NCI-H1436 treated with DMSO at 0.1 percent for 48 hours (cell line): ENCODE measurements at places on chromosomes 4 and X.

- no peak for DNase-seq
These were observed 90.7 kb downstream of the CDS1 start for GRCh38 chr4:84673475-84674240.

GRCh38 chr4:112736718-112737135 is 99.8 kb downstream of the LARP7 start:
- no peak for DNase-seq

- no peak for DNase-seq
These were observed 427.2 kb downstream of the FAT4 start for GRCh38 chr4:125741825-125742452.

- DNase-seq: no peak
These were observed 205.3 kb upstream of the GEMIN8 start for GRCh38 chrX:14235004-14235403.

DNA sequence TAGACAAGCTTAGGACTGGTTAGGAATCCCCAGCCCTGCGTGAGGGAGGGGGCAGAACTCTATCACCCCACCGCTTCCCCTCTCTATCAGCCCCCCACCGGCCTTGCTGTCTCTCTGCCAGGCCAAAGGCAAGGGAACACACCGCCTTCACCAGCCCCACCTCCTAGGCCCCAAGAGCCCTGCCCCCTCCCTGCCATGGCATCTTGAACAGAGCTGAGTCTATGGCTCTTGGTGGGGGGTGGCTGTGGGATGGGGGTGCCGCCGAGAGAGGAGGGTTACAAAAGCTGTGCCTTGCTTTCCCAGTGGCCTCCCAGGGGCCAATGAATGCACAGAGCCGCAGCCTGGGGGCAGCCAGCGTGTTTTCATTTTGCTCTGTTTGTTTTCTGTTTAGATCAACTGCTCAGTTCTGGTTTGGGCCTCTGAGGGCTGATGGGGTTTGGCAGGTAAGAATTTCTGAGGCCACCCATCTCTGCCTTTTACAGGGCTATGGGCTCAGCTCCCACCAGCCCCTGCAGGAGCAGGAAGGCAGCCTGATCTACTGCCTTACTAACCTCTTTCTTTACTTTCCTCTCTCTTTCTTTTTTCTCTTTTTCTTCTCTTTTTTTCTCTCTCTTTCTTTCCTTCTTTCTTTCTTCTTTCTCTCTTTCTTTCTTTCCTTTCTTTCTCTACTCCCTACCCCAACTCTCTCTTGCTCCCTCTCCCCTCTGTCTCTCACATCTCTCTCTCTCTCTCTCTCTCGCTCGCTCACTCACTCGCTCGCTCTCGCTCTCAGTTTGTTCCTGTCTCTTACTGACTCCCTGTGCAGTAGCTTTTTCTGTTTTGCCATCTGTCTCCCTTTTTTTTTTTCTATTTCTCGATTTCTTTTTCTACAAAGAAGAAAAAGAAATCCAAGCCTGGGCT is 128.3 kb downstream of the PJA1 start:
- DNase-seq: no peak

DNA sequence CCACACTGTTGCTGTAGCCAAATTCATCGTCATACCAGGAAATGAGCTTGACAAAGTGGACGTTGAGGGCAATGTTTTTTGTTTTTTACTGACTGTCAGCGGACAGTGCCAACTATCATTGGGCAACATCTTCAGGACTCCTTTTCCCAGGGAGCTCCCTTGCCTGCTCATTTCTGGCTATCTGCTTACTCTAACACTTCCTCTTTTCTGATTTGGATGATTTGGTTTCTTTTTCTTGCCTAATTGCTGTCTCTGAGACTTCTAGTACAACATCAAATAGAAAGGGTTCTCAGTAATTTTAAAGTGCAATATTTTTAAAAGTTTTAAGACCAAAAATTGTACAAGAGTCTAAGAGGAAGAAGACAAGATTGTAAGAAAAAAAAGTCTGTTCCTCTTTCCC is 92.0 kb upstream of the KLHL4 start:
- no peak for DNase-seq

GRCh38 chrX:16924631-16925480 is 21.6 kb upstream of the REPS2 start:
- no peak for DNase-seq

- DNase-seq: no peak
These were observed 241.8 kb downstream of the PRDM5 start for GRCh38 chr4:120680647-120681228.

GRCh38 chr4:77022560-77023179 is 53.1 kb downstream of the CCNI start:
- no peak for DNase-seq

DNA sequence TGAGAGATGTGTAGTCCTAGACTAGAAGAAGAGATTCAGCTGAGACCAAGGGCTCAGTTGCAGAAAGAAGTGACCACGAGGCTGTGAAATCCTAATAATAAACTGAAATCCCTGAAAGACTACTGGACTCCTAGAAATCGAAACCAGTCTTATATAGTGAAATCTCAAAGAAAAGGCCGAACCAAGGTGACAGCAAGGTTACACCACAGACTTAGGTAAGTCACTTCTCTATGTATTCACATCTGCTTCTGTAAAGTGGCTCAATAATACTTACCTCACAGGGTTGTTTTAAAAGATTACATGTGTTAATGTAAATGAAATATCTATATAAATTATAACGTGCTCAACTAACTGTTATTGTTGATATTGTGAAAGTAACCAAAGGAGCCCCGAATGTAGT is 60.3 kb downstream of the ARSJ start:
- DNase-seq: no peak

GRCh38 chr4:78529569-78530209 is 21.9 kb upstream of the ANXA3 start:
- no peak for DNase-seq

GRCh38 chr4:6192245-6192644 is 8.1 kb downstream of the JAKMIP1 start:
- DNase-seq: no peak
